ENCODE measurements at places on chromosomes 4 and X.

DNA sequence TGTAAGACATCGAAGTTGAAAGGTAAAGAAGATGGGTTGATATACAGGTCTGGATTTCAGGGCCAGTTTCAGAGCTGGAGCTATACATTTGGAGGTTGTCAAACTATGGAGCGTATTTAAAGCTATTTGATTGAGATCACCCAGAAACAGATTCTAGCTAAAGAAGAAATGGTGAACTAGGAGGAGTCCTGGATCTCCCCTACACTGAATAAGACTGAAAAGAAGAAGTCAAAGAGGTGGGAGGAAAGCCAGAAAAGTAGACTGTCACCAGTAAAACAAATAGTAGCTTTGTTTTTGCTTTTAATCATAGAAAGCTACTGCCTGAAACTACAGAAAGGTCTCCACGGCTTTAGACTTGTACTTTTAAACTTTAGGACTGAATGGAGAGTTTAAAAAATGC, 5.0 kb upstream of the NDP start:
- DNase-seq: no peak

DNA sequence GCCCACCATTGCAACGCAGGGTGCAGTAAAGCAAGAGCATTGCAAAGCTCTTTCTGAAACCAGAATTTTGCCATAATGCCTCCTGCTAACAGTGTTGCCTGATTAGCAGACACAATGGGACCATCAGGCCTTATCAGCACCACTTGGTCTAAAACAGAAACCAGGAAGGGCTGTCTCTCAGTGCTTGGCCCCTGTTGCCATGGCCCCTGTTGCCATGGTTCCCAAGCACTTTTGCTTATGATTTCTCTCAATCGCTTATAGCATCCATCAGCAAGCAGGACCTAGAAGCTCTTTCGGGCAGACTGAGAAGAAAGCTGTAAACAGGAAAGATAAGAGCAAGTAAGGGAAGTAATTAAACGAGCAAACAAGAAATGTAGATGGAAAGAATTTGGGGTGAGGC, 36.8 kb downstream of the RTL5 start:
- peak; percentile 24 for DNase-seq

- DNase-seq: no peak
Measured at GRCh38 chr4:82499738-82500434, 61.9 kb downstream of the TMEM150C start.

- no peak for DNase-seq
Measured at GRCh38 chr4:112951362-112952312, 97.8 kb upstream of the ANK2 start.

- no peak for DNase-seq
Measured at GRCh38 chrX:78944351-78944750, 840 bp upstream of the P2RY10 start.

DNA sequence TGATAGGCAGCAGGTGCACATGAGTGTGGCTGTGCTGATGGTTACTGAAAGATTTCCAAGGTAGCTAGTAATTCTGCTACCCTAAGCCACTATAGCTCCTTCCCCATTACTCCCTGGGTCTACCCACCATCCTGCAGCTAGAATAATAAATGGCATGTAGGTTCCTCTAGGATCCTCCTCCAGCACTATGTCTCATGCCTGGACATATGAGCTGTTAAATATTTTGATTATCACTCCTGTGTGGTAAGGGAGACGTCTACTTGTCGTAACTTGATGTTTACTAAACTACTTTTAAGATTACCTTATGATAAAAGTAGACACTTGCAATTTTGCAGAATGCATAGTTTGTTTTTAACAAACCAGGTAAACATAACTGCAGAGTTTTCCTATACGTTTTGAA, 35.5 kb downstream of the TET2 start:
- no peak for DNase-seq

GRCh38 chr4:85937507-85937906, 422.3 kb downstream of the MAPK10 start:
- no peak for DNase-seq

DNA sequence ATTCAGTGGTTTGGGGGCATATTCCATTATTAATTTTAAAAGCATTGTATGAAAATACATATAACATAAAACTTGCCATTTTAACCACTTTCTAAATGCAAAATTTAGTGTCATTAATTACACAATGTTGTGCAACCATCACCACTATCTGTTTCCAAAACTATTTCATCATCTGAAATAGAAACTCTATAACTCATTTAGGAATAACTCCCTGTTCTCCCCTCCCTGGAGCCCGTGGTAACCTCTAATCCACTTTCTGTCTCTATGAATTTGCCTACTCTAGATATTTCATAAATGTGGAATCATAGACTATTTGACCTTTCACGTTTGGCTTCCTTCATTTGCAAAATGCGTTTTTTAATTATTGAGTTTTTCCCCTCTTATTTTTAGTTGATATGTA, 101.4 kb upstream of the GPC4 start:
- no peak for DNase-seq

DNA sequence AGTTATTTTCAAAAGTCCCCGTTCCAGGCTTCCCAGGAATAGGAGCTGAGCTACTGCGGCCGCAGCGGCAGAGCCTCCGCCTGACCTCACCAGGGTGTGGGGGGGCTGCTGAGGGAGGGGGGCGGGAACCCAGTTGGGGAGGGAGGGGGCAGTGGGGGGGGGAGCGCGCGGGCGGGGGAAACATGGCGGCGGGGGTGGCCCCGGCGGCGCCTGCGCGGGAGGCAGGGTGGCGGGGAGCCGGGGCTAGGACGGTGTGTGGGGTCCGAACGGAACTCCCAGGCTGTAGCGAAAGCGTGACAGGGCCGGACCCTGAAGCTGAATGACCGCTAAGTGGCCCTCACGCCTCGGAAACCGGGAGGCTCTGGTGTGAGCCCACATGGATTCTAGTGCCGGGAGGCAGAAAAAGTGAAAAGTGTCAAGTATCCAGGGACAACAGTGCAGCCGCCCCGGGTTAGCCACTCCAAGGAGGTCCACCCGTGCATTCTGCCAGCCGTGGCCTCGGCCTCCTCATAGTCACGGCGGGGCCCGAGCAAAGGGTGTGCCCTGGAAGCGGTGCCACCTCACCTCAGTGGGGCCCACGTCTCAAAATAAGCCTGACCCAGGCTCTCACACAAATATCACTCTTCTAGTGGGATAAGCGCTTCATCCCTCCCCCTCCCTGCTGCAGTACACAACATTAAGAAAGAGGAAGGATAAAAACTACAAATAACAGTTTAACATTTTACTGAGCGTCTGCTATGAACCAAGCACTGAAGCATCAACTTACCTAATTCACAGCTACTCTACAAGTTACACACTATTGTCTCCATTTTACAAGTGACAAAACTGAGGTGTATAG, at the start of gene KLHL13:
Gene KLHL13 (minus strand): TSS at position 98 of the 838 bp plus-strand sequence. CDS start 88,337 bp downstream, outside the sequence.
- no peak for DNase-seq

GRCh38 chrX:18931972-18932371, 51.9 kb downstream of the PHKA2 start:
- DNase-seq: no peak

DNA sequence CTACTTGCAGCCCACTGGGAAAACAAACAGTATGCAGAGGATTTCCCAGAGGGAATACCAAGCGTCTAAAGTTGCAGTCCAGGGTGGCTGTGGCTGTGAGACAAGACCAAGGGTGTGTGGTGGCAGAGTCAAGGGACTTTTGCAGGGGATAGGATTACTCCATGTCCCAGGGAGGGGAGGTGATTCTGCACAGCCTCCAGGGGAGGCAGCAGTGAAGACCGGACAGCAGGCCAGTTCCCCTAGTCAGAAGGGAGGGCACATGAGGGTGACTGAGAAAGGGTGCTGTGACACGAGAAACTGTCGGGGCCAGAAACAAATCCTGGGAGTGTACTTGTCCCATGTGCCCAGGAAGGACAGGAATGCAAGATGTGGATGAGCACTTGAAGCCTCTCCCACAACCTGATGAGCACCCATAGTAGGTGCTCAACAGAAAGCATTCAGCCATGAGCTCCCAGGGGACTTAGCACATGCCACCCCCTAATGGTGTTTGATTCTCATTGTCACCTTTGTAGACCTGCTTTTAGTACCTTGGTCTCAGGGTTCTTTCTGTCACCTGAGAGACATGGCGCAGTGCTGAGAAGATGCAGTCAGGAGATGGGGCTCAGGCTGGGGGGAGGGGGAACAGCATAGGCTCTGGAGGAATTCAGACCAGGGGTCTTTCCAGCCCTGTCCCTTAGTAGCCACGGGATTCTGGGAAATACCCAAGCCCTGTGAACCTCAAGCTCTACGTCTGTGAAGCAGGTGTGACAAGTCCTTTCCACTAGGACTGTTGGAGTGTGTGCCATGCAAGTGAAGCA, 18.1 kb upstream of the HSFX3 start:
- DNase-seq: no peak

GRCh38 chr4:73661646-73662119, 41.4 kb upstream of the RASSF6 start:
- DNase-seq: no peak

- no peak for DNase-seq
Measured at GRCh38 chr4:106273831-106274230, 42.2 kb downstream of the TBCK start.

- DNase-seq: no peak
Measured at GRCh38 chr4:40418430-40419230, 83.5 kb downstream of the CHRNA9 start.

- no peak for DNase-seq
Measured at GRCh38 chr4:87088186-87088585, 132.2 kb downstream of the KLHL8 start.

DNA sequence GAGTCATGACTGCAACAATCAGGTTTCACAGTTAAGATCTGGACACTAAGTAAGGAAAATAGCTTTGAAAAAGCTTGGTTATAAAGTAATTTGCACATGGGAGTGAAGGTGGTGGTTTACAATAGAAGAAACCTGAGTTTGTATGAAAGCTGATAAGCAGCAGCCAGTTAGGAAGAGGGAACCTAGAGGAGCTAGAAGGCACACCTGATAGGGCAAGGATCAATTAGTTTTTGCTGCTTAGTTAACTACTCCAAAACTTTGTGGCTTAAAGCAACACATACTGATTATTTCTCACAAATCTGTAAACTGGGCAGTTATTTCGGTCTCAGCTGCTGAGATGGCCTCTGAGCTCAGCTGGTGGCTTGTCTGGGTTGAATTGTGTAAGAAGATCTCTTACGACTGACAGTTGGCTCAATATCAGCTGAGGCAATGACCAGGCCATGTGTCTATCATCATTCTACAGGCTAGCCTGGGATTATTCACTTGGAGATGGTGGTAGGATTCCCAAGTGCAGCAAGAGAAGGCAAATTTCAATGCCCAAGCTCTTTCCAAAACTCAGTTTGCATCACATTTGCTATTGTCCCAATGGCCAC, 255.0 kb upstream of the PITX2 start:
- no peak for DNase-seq

- DNase-seq: no peak
Measured at GRCh38 chrX:101507372-101507771, 22.1 kb downstream of the ARMCX4 start.

GRCh38 chr4:26583538-26583864, 383 bp upstream of the TBC1D19 start:
- DNase-seq: no peak

DNA sequence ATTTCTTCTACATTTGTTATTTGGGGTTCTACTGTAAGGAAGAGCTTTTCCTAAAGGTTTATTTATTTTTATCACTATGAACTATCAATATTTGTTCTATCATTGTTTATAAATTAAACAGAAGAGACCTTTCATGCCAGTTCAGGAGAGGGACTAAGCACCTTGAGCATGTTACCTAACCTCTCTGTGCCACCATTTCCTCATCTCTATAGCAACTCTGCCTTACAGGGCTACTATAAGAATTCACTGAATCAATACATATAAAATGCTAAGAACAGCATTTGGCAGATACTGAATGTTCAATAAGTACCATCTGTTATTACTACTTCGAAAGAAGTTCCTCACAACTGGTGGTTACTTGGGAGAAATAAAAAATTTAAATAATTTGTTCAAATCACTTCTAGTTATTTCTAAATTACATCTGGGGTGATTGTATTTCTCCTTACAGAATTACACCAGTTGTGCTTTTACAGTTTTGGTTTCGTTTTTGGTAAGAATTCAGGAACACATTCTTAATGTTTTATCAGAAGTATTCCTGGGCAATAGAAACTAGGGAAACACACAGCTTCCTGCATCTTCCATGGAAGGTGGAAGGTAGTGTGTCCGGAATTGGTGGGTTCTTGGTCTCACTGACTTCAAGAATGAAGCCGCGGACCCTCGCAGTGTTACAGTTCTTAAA, 32.9 kb downstream of the EREG start:
- no peak for DNase-seq

GRCh38 chr4:94933799-94934198, 176.0 kb downstream of the BMPR1B start:
- no peak for DNase-seq

- DNase-seq: no peak
Measured at GRCh38 chr4:33176566-33176965, 2456.4 kb downstream of the PCDH7 start.

DNA sequence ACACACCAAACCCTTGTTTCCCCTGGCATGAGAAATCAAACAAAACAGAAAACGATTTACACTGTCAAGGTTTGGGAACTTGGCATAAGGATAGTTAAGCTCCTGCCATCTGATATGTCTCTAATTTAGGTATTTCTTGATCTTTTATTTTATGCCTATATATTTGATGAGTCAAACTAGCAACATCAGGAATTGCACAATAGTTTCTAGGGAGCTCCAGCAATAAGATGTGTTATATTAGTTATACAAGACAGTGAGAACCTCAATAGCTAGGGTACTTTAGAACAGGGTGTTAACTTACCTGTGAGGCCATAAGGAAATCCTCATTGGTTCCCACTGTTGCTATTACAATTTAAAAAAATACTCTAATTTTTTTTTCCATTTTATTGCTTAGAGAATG, 474.2 kb downstream of the GBA3 start:
- no peak for DNase-seq

- no peak for DNase-seq
Measured at GRCh38 chr4:31995943-31996901, 1276.1 kb downstream of the PCDH7 start.

GRCh38 chr4:123976285-123976684, 579.7 kb downstream of the SPRY1 start:
- DNase-seq: no peak

DNA sequence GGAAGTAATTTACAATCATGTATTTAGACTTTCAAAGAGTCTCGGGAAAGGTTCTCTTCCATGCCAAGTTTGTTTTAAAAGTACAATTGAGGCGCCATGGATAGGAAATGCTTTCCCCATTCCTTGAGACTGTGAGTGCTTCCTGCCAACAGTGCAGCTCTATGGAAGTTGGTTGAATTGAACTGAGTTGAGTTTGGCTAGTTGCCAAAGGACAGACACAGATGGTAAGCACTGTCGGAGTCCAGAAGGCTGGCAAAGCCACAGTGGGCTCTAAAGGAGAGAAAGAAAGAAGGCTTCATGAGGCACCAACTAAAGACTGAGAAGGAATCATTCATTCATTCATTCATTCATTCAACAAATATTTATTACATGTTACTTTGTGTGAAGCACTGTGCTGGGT, 4.3 kb upstream of the KCNE5 start:
- DNase-seq: no peak

GRCh38 chr4:64305565-64306254, 103.5 kb downstream of the TECRL start:
- no peak for DNase-seq

- DNase-seq: no peak
Measured at GRCh38 chr4:139221687-139222086, 44.7 kb upstream of the ELF2 start.

- peak; percentile 28 for DNase-seq
Measured at GRCh38 chr4:139176302-139177048, 543 bp downstream of the ELF2 start.
